Peyer's patch (tissue), 4 donors: ENCODE measurements at places on chromosomes 12 and 14.

DNA sequence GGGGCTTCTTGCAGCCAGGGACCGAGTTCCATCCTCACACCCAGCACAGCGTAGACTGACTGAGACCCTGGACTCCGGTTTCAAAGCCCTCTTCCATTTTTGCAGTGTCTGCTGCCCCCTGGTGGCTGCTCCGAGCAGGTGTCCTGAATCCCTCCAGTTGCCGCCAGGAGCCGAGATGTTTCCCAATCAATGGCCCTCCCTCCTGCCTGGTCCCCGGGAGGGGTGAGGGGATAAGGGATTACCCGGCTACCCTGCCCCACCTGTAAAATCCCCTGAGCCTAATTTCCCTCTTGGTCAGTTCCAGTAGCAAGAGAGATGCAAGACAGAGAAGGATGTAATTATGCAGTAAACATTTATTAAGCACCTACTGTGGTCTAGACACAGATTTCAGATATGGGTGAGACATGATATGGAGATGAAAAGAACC, 55.0 kb downstream of the PHETA1 start:
- DNase-seq: peak; percentile 74

DNA sequence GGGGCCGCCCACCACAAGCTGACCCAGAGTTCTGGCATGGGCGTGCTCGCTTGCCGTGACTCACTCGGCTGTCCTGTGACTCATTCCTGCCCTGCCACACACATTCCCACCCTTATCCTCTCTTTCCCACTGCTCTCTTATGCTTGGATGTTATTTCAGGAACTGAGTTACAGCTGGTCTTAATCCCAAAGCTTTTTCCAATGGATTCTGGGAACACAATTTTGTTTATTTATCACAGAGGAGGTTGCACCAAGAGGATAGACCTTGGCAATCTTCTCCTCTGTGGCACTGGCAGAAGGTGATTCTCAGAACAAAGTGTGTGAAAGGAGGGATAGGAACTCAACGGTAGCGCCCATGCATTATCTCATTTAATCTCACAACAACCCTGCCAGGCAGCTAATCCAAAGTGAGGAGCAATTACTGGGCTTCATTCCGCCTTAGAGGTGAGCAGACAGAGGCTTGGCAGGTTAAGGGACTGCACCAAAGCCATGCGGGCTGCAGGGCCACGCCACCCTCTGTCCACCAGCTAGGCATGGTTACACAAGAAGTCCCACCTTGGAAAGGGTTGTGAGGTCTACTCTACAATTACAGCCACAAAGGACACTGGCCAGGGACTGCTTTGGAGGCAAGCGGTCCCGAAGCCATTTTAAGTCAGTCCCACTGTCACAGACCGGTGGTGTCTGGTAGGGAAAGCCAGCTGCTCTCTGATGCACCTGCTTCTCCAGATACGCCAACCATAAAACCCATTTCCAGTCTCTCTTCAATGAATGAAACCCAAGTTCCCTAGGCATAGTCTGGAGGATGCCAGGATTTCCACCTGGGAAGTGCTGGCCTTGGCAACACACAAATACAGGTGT, 32.9 kb downstream of the SYNE3 start:
- peak; percentile 78 for DNase-seq

DNA sequence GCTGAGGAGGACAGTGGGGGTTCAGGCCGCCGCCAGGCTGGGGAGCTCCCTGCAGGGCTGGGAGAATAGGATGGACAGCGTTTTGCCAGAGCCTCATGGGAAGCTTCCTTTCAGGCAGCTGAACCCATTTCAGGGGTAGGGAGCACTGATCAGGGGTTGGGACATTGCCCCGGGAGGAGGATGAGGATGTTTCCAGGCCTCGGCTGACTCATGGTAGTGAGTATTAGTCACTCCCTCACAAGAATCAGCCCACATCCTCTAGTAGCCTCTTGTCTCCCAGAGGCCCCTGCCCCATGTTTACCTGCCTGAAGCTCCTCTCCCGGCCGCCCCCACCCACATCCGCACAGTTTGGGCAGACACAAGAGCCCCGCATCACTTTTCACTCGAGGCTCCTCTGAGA, 89.8 kb downstream of the ZFP36L1 start:
- DNase-seq: peak; percentile 43

GRCh38 chr12:42935756-42936155, 346.2 kb upstream of the PRICKLE1 start:
- DNase-seq: no peak

DNA sequence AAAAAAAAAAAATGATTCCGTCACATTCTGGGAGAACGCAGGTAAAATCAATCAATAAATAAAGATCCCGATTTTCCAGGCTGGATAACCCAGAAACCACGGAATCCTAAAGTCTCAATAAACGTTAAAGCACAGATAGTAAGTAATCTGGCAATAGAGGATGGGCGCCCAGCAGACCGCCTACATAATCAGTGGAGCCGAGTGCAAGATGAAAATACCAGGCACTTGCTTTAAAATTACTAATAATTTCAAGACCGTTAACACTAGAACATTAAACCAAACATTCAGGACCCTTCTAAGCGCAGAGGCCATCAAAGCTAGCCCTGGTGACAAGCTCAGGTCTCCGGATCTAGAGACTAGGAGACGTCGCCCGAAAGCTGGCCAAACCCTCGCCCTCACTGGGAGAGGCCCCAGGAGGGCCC, 1.2 kb upstream of the DCAF11 start:
- no peak for DNase-seq

DNA sequence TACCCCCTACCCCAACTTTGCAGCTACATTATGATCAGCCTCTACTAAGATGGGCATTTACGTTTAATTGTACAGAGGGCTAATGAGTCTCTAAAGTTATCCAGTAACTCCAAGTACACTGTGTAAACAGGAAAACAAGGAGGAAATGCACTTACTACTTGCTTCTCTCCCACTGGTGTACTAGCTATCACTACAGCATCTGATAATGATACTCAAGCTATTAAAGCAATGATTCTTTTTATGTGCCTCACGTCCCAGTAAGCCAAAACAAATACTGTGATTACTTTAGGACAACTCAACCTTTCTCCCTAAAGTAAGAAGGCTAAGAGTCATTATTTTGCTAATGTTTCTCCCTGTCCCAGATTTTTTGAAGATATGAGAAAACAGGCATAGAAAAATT, 128.6 kb upstream of the CCDC175 start:
- DNase-seq: no peak

GRCh38 chr12:54364413-54364812, at the start of gene GPR84:
GPR84 (minus strand) TSS chr12:54364486; CDS start chr12:54363851, 635 bp downstream.
- DNase-seq: no peak
